Smooth muscle cell of bladder (primary cell): ENCODE measurements at places on chromosomes 5 and 9. TPM values are rescaled to one million over a fixed set of nuclear protein-coding genes. Genes with fewer than 3 reads are reported as not detected.

MAMDC4 gene
- total RNA-seq = 0.85 and 2.2 TPM in 2 replicates

AQP7 gene
- total RNA-seq = 0.09 and 0.14 TPM in 2 replicates

GTF2H2 gene
- 11.0 and 24.3 TPM in 2 replicates for total RNA-seq

GKAP1 gene
- total RNA-seq = 1.2 and 1.3 TPM in 2 replicates

SPINK1 gene
- not detected in 2 replicates for total RNA-seq

SLC36A2 gene
- total RNA-seq = not detected in 2 replicates

EQTN gene
- not detected in 2 replicates for total RNA-seq

PCDHA10 gene
- 0.14 and 0.28 TPM in 2 replicates for total RNA-seq

FOXI1 gene
- not detected in 2 replicates for total RNA-seq

OSMR gene
- total RNA-seq = 77.4 and 86.6 TPM in 2 replicates

BARX1 gene
- total RNA-seq = not detected in 2 replicates

CD14 gene
- 2.9 and 8.8 TPM in 2 replicates for total RNA-seq

CEL gene
- 0.14 and 0.18 TPM in 2 replicates for total RNA-seq

CLIC3 gene
- 5.0 and 7.8 TPM in 2 replicates for total RNA-seq

SMIM3 gene
- total RNA-seq = 27.7 and 53.1 TPM in 2 replicates

SLC36A3 gene
- total RNA-seq = not detected in 2 replicates
